ENCODE measurements at places on chromosomes 7 and 10.

- DNase-seq = no peak
Measured at GRCh38 chr7:55212838-55213237, 152.3 kb upstream of the LANCL2 start.

- DNase-seq = no peak
Measured at GRCh38 chr7:156975620-156976019, 26.1 kb downstream of the NOM1 start.

DNA sequence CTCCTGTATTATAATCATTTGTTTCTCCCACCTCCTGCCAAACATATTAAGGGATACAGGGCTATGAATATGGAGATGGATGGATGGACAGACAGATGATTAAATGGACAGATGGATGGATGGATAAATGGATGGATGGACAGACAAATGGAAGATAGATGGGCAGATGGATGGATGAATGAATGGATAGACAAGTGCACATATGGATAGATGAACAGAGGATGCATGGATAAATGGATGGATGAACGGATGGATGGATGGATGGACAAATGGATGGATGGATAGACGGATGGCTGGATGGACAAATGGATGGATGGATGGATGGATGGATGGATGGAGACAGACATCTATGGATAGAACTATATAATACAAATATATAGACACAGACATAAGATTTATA lies 59.8 kb downstream of the EBF3 start:
- no peak for DNase-seq

- DNase-seq = no peak
Measured at GRCh38 chr7:125184801-125185200, 255.2 kb upstream of the POT1 start.

- DNase-seq = no peak
Measured at GRCh38 chr7:28668085-28668484, 255.8 kb downstream of the CREB5 start.

- DNase-seq = no peak
Measured at GRCh38 chr10:27383595-27384542, 120.2 kb upstream of the RAB18 start.

- no peak for DNase-seq
Measured at GRCh38 chr7:106392144-106392543, 107.4 kb upstream of the NAMPT start.

GRCh38 chr7:55255496-55256445 lies 109.4 kb upstream of the LANCL2 start:
- DNase-seq = peak; percentile 85

Data from GM23338 (cell line).